ENCODE measurements at places on chromosomes 2 and 18.

DNA sequence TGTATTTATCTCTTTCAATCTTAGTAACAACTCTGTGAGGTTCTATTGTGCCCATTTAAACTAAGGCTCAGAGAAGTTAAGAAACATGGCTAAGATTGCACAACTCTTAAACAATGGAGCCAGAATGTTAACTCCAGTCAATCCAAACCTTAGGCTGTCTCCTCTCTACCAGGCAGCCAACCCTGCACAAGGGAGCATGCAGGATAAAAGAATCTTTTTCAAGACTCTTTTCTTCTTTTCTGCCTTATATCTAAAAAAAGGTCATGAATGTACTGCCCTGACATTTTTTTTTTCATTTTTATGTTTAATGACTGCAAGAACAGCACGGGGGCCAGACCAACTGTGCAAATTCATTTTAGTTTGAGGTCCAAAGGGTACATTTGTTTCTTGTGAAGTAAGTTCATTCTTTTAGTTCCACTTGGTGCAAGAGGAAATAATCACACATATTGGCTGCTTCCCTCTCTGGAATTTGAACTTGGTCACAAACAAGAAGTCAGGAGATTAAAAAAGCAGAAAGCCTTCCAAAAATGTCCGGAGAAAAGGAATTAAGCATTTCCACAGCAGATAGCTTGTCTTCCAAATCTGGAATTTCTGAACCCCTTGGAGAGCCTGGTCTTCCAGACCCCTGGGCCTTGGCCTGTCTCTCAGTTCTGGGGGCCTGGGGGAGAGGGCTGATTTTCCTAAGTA is 96.0 kb upstream of the RIOK3 start:
- DNase-seq, result no peak

DNA sequence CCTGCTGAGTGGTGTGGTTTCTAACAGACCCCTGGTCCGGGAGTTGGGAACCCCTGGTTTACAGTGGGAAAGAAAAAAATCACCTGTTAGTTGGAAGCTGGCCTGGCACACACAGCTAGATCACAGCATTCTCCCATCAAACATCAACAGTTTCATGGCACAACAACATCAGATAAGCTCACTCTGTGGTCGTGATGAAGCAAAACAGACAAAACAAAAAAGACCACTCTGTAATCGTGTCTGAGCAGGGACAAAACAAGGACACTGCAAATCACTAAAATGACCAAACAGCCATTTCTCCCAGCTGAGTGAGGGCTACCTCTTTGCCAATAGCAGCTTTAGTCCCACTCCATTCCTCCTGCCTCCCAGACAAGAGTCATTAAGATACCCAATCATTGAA is 9.0 kb upstream of the IMPACT start:
- DNase-seq, result no peak

- DNase-seq, result no peak
Observed at GRCh38 chr2:47023332-47023731, 107.7 kb upstream of the MCFD2 start.

- DNase-seq, result no peak
Observed at GRCh38 chr2:176755537-176756135, 457.0 kb upstream of the HNRNPA3 start.

DNA sequence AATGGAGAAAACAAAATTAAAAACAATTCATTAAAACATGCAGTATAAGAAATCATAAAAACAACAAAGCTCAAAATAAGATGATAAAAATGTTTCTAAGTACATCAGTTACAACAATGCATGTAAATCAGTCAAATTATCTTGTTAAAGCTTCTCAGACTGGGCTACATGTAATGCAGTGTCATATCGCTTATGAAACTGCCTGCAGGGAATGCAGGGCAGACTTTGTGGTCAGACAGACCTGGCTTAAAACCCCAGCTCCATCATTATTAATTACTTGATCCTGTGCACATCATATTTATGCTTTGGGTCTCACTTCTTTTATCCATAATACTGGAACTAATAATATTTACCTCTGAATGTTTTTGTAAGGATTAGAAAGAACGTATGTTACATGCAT is 74.6 kb downstream of the PID1 start:
- no peak for DNase-seq

GRCh38 chr2:48258481-48259149 is 271.3 kb upstream of the STON1 start:
- no peak for DNase-seq

DNA sequence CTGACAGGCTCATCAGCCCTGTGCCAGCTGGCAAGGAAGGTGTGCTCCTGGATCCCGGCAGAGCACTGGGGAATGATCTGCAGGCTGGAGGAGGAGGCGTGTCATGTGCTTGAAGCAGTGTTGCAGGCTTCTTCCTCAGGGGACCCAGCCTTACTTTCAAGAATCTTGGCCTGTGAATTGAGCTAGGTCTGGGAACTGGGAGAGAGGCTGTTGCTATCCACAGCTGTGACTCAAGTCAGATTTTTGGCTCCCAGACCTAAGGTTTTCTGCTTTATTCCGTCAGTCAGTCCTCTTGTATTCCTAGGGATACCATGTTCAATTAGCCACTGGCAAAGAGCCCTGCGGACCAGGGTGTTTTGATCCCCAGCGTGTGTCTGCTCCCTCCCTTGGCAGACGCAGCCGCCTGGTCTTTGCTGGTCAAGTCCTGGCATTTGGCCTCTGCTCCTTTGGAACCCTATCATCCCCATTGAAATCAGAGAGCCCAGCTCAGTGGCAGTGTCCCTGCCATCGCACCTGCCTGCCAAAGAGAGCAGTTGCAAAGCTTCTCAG is 32.4 kb downstream of the ASB1 start:
- no peak for DNase-seq

GRCh38 chr2:98926601-98927000 is 9.4 kb downstream of the CRACDL start:
- no peak for DNase-seq

GRCh38 chr2:109128616-109129355 is at the start of gene SH3RF3:
Gene SH3RF3, plus strand, starts transcription at chr2:109129205.
- no peak for DNase-seq

DNA sequence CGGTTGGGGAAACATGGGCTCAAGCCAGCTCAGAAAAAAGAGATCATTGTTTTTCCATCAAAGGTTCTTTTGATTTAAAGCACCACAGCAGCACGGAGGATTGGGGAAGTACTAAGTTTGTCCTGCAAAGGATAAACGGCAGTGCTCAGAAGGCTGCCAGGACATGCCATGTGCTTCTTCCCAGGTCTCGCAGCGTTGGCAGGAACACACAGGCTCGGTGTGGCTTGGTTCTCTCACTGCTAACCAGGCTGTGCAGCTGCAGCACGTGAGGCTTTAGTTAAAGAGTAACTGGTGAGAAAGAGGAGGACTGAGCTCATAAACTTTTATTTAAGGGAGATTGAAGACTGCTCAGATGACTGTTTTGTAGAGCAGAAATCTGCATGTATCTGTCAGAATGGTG is 264.3 kb downstream of the TSN start:
- DNase-seq, result no peak

- no peak for DNase-seq
Observed at GRCh38 chr2:28904802-28905457, 10.5 kb downstream of the WDR43 start.

DNA sequence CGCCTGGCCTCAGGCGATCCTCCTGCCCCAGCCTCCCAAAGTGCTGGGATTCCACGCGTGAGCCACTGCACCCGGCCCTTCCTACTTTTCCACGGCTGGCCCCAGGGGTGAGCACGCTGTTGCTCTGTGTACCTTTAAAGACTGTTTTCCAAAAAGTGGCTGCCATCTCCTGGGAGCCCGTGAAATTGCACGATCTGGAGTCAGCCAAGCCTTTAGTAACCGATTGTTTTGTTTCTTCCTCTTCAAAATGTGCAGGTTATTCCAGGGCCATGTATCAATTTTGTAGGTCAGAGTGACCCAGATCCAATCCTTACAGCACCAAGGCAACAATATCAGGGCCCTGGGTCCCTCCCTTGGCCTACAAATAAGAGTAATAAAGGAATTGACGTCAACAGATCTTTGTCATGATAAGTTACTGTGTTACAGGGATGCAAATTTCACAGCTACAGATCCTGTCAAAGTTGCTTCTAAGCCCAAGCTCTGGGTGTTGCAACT is 135.6 kb upstream of the ZNF236 start:
- no peak for DNase-seq

GRCh38 chr2:54455131-54455562 is 980 bp upstream of the SPTBN1 start:
- no peak for DNase-seq

GRCh38 chr2:218806346-218806978 is 24.5 kb downstream of the CYP27A1 start:
- no peak for DNase-seq

GRCh38 chr2:223759569-223760430 is 77.6 kb downstream of the AP1S3 start:
- DNase-seq, result no peak

GRCh38 chr2:220628252-220628651 is 943.9 kb downstream of the EPHA4 start:
- no peak for DNase-seq

GRCh38 chr18:49618742-49619681 is 57.2 kb downstream of the LIPG start:
- no peak for DNase-seq

GRCh38 chr2:74155830-74156229 is 8.1 kb upstream of the BOLA3 start:
- no peak for DNase-seq

DNA sequence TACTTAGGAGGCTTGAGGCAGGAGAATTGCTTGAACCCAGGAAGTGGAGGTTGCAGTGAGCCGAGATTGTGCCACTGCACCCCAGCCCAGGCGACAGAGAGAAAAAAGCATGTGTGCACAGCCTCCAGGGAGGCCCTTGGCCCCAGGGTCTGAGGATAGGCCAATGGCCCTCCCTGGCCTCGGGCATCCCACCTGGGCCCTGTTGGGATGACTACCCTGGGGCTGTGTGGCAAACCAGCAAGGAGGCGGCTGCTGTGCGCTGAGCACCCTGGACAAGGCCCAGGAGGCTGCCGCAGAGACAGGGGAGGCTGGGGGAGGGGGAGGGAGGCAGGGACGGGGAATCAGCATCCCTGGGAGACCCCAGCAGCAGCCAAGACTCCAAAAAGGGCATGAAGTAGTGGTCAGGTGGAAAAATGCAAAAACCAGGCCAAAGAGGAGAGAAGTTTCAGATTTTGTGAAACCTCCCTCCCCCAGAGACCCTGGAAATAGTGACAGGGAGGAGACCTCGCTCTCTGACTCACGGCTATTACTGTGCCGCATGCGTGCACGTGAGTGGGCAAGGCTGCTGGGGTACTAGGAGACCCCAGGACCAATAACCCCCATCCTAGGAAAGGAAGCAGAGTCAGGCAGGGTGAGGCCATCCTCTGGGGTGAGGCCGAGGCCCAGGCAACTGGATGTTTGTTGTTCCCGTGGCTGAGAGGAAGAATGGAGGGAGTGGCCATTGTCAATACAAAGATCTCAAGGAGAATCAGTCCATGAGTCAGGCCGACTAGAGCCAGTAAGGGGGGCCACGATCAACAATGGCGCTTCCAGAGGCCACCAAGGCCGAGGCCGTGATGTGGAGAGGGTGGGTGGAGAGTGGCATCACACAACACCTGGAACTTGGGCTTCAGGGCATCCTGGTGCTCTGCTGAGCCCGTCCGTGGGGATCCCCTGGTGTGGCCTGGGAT is 16.0 kb upstream of the B3GNT7 start:
- no peak for DNase-seq

- no peak for DNase-seq
Observed at GRCh38 chr2:239830121-239831000, 194.8 kb downstream of the NDUFA10 start.

DNA sequence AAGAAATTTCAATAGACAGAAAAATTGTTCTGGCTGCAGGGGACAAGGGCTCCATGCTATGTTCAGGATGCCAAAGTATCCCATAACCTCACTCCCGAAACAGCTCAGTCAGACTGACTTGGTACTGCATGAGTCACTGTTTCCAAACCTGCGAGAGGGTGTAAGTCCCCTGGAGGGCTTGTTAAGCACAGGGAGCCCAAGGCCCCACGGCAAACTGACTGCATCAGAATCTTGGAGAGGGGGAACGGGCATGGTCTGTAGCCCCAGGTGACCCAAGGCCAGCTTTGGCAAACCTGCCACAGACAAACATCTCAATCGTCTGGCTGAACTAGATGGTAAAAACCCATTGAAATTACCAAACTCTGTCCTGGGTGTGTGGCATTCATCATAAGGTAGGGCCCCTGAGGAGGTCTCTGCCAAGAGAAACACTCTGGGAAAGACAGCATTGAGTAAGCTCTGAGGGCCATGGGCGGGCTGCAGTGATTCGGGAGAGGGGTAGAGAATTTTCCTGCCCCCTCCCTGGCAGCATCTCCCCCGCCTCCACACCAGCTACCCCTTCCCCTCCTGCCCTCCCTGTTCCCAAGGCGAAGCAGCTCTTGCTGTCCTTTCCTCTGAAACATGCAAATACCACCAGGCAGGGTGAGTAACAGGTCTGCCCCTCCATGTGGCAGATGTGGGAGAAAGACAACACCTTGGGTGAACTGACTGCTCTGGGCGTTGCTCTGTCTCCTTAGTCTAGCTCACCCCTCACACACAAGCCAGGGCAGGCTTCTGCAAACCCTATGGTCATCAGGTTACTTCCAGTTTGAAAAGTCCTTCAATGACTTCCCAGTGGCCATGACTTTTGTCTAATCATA is 274.7 kb upstream of the SIX2 start:
- DNase-seq, result no peak

DNA sequence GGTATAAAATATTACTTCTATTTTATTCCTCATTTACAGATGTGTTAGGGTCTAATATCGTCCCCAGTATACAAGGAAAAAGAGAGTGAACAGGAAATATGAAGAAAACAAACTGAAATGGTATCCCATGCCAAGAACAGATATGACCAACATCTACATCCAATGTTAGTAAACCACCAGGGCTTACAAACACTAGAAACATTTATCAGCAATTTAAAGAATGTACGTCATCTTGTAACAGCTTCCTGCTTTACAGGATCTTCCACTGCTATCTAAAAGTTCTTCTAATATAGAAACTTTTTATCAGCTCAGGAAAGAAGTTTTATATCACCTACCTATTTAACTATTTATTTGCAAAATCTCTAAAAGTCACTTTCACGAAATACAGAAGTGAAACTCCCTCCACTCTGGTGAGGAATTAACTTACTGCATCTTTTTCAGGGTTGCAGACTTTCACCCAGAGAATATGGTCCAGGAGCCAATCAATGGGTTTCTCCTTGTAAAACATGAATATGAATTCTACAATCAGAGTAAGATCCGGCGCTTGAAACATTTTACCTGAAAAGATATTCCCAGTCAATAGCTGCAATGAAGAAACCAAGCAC is 35.2 kb downstream of the UNC50 start:
- DNase-seq, result no peak

- DNase-seq, result no peak
Observed at GRCh38 chr2:47459021-47459420, 56.1 kb downstream of the MSH2 start.

GRCh38 chr2:128692895-128693742 is 374.5 kb upstream of the HS6ST1 start:
- no peak for DNase-seq

GRCh38 chr2:226652983-226653765 is 146.4 kb downstream of the IRS1 start:
- DNase-seq, result no peak

- DNase-seq, result peak; percentile 24
Observed at GRCh38 chr2:174634130-174635014, 36.8 kb upstream of the WIPF1 start.

- no peak for DNase-seq
Observed at GRCh38 chr18:7567474-7568425, 634 bp downstream of the PTPRM start.
